ENCODE measurements at places on chromosomes 3 and 15.

DNA sequence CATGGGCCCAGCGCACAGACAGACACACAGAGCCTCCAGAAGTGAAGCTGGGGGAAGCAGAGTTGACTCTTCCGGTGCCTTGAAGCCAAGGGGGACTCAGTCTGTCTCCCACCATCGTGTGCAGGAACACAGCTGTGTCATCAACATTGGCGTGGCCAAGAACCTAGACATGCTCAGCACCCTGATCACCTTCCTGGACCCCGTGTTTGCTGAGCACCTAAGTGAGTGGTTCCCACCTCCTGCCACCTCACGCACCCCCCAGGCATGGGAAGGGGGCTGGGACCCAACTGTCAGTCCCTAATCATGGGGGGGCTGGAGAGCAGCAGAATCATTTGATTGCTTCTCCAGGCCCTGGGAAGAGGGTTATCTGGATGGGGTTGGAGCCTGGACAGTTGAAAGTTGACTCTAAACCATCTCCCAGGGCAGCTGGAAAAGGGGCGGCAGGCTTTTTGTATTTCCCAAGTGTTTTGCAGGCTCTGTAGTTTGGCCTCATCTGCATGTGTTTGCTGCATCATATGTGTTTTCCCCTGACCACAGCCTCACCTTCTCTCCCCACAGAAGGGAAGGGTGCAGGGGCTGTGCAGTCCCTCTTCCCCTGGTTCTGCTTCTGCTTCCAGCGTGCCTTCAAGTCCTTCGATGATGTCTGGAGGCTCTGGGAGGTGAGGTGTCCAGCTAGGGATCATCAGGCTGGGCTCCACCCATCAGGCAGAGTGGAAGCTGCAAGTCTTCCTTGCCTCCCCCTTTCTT, 12.8 kb downstream of the TBC1D21 start:
- no peak for DNase-seq

- no peak for DNase-seq
Observed at GRCh38 chr15:80121546-80121945, 31.3 kb upstream of the FAH start.

DNA sequence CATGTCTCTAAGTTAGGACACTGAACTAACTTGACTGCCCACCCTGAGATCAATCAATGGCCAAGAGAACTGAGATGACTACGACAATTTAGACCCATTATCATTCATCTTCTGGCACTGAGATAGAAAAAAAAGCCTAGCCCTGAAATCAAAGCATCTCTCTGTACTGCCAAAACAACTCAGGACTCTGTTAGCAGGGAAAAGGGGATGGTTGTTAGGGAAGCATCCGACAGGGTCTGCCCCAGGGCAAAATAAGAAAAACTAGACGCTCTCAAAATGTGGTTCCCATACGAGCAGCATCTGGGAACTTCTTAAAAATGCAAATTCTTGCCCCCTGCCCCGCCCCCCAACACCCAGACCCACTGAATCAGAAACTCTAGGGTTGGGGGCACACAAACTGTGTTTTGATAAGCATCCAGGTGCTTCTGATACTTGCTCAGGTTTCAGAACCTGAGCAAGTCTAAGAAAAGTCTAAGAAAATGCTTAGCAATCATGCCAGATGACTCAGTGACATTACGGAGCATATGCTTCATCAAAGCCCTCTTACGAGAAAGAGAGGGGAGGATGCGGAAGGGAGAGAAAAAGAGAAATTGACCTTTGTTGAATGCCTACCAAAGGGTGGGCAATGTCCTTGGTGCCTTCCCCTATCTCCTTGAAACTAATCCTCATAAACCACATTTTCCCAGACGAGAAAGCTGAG, 172.8 kb upstream of the HES1 start:
- DNase-seq = no peak

DNA sequence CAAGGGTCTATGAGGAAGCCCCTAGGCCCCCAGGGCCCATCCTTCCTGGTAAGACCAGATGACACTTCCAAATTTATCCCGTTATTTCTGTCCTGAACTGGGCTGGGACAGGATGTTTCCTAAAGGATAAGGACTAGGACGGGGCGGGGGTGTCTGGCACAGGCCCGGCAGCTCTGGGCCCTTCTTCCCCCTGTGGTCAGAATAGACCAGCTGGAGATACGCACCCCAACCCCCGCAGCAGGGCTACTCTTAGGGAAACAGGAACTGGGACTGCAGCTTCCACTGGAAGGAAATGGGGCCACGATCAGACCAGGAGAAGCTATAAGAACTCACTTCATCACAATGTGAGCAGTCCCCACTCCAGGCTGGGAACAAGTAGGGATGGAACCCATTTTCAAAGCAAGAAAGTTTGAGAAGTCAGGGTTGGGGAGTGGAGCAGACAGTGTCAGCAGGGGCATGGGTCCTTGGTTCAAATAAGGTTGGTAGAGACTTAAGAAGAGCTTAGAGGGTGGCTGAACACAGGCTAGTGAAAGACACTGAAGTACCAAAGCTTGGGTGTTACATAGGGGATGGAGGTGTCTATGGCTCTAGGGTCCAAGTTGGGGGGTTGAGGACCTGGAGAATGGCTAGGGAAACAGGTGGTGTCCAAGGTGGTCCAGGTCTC, 1.1 kb downstream of the NCKIPSD start:
- no peak for DNase-seq

- no peak for DNase-seq
Observed at GRCh38 chr3:194135516-194135805, 487 bp upstream of the HES1 start.

DNA sequence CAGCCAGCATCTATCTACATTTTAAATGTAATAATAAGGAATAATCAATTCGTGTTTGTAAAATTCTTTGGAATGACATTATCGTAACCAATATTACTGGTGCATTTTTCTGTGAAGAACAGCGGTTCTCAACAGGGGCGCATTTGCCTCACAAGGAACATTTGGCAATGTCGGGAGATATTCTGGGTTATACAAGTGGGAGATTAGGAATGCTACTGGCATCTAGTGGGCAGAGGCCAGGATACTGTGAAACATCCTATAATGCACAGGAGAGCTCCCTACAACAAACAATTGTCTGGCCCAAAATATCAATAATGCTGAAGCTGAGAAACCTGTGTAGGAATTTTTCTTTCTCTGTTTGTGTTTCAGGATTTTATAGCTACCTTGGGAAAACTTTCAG, 25.0 kb downstream of the ACP3 start:
- no peak for DNase-seq

DNA sequence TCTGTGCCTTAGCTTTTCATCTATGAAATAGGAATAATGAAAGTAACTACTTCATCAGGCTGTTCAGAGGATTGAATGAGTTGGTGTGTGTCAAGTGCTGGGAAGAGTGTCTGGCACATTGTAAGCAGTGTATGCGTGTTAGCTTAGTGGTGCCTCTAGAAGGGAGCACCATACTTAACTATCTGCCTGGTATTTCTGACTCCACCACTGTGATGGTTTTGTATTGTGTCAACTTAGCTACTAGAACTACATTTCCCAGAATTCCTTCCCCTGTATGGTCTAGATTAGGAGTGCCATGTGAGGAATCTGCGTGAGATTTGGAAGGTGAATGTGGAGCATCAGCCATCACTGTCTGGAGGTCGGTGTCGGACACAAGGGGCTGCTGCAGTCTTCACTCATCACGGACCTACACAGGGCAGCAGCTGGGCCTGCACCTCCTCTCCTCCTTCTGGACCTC, 115.4 kb upstream of the GALNT15 start:
- no peak for DNase-seq

DNA sequence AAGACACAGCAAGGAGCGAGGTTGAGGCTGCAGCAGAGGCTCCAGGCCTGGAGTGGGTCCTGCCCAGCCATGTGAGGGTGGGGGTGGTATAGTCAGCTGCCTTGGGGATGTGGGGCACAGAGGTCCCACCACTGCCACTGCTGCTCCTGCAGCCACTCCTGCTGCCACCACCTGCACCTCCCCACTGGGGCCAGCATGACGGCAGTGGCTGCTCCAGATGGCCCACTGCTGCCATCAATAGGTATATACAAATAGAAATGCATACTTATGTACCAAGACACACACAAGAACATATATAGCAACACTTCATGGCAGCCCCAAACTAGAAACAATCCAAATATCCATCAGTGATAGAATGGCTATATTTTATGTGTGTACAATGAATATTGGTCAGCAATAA, 10.0 kb upstream of the TOP2B start:
- DNase-seq = no peak

- peak; percentile 28 for DNase-seq
Observed at GRCh38 chr15:90221246-90221900, 12.4 kb downstream of the CIB1 start.

GRCh38 chr3:127783642-127784160, 38.6 kb downstream of the MGLL start:
- no peak for DNase-seq

GRCh38 chr15:99502661-99503060, 63.1 kb upstream of the MEF2A start:
- DNase-seq = no peak

- no peak for DNase-seq
Observed at GRCh38 chr3:11455956-11456355, 183.8 kb downstream of the ATG7 start.

DNA sequence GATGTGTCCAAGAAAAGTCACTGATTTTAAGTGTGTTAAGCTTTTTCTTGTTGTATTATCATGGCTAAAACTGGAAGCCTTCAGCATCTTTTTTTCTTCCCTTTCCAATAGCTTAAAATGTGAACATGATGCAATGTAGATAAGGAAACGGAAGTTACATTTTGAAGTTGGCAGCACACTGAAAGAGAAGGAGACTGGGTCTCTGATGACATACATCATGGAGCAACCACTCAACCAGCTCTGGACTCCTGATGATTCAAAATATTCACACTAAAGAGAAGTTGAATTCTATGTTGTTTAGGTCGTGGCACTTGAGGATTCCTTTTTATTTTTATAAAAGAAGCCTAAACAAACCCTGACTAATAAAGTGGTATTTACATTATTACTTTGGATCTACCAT, 488.3 kb upstream of the ALCAM start:
- DNase-seq = no peak

DNA sequence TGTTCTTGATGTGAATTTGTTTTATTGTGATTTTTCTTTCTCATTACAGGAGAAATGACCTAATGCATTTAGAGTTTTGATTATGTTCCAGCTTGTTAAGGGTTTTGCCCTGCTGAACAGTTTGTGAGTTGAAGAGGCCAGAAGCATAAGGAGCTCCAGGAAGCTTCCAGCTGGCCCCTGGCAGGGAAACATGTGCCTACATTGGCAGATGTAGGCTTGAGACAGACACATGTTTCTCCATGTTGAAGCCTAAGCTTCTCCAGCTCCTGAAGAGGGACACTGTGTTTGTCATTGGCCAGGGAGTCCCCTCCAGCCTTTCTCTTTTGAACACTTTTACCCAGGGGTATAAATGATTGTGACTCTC, 88.4 kb downstream of the ASB7 start:
- DNase-seq = no peak

- no peak for DNase-seq
Observed at GRCh38 chr3:153334558-153334957, 172.5 kb downstream of the RAP2B start.

- peak; percentile 27 for DNase-seq
Observed at GRCh38 chr3:149813367-149814281, 609 bp downstream of the RNF13 start.

DNA sequence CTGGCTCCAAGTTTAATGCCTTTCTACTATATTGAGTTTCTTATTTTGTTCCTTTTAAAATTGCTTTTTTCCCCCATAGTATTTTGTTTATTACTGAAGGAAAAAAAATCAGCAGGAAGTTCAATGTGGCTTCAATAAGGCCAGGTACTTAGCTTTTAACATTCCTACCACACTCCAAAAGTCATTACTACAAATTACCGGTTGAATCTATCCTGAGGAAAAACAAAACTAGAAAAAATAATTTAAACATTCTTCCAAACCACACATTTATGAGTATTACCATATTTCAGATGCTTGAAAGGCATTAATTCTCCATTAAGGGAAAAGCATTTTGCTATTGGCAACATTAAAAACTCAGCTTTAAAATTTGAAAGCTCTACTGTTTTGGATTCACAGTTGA, 20.2 kb upstream of the TNFSF10 start:
- DNase-seq = no peak

DNA sequence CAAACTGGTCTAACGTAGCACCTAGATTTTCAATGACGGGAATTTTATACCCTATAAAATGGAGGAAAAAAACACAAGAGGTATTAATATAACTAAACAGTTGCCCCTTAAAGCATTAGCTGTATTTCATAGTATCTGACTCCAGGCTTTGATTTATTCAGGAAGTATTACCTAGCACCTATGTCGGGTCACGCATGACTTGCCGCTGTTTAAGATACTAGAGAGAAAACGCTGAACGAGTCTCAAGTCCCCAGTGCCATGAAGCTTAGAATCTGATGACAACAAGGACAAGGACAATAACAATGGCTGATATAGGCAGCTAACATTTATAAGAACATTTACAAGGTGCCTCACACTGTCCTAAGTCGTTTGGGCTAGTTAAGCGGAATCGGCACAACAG, 1.9 kb downstream of the SNRPA1 start:
- no peak for DNase-seq

- no peak for DNase-seq
Observed at GRCh38 chr3:55486857-55487380, at the start of gene WNT5A. TSS of gene WNT5A (minus strand) at chr3:55487306. CDS start at chr3:55486985, 321 bp downstream.

DNA sequence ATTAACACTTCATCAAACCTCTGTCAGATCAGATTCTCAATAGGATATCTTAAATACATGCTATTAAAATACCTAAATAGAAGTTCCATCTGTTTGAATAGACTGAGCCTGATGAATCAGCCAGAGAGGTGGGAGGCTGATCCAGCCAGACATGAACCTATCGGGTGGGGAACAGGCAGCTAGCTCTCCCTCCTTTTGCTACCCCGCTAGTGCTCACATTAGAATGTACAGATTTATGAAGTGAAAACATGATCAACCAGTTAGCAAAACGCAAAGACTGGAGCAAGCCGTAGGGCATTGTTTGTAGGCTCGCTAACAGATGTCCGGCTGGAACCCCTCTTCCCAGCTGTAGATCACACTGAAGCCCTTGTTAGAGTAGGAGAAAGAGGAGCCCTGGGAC, 54.4 kb downstream of the GTF2E1 start:
- DNase-seq = no peak

GRCh38 chr3:155712008-155712407, 32.9 kb downstream of the PLCH1 start:
- no peak for DNase-seq

DNA sequence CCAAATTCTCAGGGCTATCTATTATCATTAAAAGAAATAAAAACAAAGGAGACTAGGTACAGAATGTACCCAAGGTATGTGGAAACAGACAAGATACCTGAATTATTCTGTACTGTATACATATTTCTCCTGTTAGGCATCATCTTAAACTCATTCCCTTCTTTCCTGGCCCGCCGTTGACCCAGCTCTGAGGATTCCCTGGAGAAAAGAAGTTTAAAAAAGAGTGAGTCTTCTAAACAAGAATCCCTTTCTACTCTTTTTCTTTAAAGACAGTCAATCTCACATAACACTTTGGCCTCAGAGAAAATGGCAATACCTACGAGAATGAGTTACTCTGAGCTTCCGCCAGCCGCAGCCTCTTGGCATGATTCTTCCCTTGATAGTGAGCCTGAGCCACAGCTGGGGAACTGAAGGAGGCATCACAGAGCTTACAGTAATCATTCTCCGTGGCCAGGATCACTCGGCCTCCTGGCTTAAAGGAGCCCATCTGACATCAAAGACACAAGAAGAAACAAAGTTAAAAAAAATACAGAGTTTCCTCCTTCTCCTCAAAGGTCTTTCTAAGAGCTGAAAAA, 44.2 kb downstream of the ZMAT3 start:
- DNase-seq = peak; percentile 67

- no peak for DNase-seq
Observed at GRCh38 chr3:111301238-111301798, 229.7 kb downstream of the NECTIN3 start.

GRCh38 chr3:127170814-127171213, 22.1 kb upstream of the PRR23E start:
- no peak for DNase-seq

GRCh38 chr15:100880139-100880896, 687 bp downstream of the ALDH1A3 start:
- no peak for DNase-seq
